ENCODE measurements at places on chromosomes 6 and 20.
A peak's percentile ranks its signal among the peaks of the same experiment; 100 is the strongest.

- no peak for DNase-seq
These were observed 124.4 kb downstream of the MAP7 start for GRCh38 chr6:136425793-136426192.

- no peak for DNase-seq
These were observed 102.6 kb downstream of the KIF13A start for GRCh38 chr6:17884498-17885478.

- DNase-seq = peak; percentile 45
These were observed 167.6 kb upstream of the CST7 start for GRCh38 chr20:24781418-24781980.

DNA sequence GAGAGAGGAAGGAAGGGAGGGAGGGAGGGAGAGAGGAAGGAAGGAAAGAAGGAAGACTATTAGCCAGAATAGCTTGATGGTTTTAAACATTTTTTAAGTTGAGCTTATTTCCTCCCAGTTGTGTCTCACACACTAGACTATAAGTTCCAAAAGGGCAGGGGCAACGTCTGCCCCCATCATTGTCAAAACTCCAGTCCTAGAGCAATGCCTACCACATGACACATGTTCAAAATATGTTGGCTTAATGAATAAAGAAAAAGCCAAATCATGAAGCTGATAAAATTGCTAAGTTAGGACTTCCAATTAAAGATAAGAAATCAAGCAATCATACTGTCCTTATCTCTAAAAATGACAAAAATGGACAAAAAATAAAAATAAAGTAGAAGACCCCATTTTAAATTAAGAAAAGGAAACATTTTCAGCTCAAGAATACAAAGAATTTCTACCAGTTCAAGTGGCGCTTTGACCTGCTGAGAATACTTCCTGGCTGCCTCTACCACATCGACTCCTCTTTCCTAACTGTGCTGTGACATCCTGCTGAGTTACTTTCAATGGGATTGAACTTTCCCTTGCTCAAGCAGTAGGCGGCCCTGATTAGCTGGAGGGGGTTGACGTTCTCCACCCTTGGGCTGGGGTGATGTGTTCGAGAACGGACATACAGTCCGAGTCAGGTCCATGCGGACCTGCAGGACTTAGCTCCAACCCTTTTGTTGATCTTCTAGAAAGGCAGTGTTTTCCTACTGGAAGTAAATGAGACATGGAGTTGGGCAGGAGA lies 283.9 kb upstream of the FOXQ1 start:
- DNase-seq = peak; percentile 25

DNA sequence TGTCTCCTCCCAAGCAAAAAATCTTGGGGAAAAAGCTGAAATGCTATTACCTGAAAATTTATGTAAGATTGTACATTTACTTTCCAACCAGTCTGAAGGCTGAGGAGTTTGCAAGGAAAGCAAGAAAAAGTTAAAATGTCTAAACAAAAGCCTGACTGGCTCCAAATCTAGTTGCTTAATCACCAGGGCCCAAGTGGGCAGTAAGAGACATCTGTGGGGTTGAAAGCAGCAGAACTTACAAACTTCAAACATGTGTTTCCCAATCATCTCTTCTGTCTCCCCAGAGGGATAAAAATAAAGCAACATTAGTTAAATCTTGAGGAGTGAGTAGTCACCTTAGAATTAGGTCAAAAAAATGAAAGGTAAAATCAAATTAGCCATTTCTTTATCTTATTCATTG lies 98.6 kb downstream of the OGFRL1 start:
- DNase-seq = no peak

Data from ELF-1 (cell line).